Occipital lobe (tissue), 3 donors: ENCODE measurements at places on chromosomes 4 and X. TPM values are rescaled to one million over a fixed set of nuclear protein-coding genes. Genes with fewer than 3 reads are reported as not detected.

- no peak for DNase-seq
Measured at GRCh38 chr4:57710053-57710452, 599.9 kb upstream of the IGFBP7 start.

GRCh38 chrX:19532709-19533108 is 17.4 kb upstream of the MAP3K15 start:
- no peak for DNase-seq

DNA sequence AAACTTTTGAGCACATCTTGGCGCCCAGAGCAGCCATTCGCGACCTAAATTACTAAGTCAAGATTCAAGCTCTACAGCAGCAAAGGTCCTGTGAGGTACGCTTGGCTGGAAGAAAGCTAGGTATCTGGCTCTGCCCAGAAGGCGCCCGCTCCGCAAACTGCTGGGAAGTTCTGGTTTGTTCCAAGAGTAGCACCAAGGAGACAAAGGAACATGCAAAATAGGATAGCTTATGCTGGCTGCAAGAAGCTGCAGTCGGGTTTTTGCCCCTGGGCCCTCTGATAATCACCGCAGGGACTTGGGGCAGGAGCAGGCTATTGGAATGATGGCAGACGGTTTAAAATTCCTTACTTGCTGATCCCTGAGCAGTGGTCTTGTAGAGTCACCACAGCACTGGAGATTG is 3.0 kb upstream of the TBX22 start:
- DNase-seq, result no peak

- DNase-seq, result no peak
Measured at GRCh38 chr4:75251547-75251946, 262.7 kb downstream of the RCHY1 start.

GRCh38 chr4:82402196-82402775 is 28.0 kb downstream of the HNRNPDL start:
- no peak for DNase-seq

GRCh38 chr4:85747882-85748491 is 273.0 kb downstream of the ARHGAP24 start:
- no peak for DNase-seq

GRCh38 chr4:7129871-7130620 is 62.2 kb upstream of the GRPEL1 start:
- no peak for DNase-seq

DNA sequence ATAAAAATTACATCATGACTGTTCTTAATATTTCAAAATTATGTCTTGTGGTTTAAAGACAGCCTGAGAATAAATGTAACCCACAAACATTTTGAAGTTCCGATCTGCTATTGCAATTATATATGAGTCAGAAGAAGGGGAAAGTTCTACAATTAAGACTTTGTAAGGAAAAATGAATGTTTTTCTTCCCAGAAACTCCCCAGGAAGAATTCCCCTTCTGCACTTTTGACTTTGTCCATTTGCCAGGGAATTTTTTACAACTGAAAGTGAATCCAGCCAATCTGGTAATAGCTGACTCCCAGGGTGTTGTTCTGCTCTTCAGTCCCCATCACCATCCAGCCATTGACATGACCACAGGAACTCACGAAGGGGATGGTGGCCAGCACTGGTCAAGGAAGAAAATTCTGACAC is 61.6 kb upstream of the NOCT start:
- no peak for DNase-seq

DNA sequence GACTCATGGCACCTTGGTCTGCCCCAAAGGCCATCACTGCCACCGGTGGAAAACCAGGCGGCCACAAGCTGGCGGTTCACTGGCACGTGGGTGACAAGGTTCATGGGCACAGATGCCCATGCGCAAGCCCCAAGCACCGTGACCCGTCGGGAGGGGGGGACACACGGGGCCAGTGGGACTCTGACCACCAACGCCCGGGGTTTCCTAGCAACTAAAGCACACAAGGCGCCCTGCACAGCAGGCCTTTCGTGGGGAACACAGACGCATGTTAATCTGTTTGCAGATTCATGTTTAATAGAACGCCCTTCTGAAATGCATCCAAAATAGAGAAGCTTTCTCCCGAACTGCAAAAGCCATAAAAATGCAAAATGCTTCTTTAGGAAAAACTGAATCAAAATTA is 43.9 kb downstream of the FAM53A start:
- DNase-seq, result no peak

DNA sequence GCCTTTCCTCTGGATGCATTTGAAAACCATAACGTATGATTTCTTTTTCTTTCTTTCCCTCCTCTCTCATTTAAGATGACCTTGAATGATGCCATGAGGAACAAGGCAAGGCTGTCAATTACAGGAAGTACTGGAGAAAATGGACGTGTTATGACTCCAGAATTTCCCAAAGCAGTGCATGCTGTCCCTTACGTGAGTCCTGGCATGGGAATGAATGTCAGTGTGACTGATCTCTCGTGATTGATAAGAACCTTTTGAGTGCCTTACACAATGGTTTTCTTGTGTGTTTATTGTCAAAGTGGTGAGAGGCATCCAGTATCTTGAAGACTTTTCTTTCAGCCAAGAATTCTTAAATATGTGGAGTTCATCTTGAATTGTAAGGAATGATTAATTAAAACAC is 142.8 kb downstream of the GRIA2 start:
- no peak for DNase-seq

DNA sequence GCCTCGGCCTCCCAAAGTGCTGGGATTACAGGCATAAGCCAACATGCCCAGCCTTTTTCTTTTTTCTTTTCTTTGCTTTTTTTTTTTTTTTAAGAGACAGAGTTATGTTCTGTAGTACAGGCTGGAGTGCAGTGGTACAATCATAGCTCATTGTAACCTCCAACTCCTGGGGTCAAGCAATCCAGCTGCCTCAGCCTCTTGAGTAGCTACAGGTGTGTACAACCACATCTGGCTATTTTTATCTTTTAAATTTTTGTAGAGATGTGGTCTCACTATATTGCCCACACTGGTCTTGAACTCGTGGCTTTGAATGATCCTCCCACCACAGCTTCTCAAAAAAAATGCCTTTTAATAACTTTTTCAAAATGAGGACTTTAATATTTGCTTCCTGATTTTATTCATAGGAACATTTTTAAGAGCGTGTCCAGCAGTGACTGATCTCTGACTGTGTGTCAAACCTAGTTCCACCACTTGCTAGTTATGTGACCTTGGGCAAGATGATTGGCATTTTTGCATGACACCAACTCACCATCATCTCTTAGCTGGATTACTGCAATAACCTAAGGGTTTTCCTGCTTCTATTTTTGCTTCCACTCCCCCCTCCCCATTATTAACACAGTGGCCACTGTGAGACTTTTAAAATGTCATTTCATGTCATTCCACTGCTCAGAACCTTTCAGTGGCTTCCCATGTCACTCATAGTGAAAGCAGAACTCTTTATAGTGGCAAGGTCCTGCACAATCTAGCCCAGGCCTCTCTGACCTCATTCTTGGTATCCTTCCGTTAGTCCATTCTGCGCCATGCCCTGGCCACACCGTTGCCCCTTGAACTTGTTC is 4.5 kb upstream of the TNIP3 start:
- DNase-seq, result no peak

Gene IQSEC2
- total RNA-seq, result 8.6 TPM

Gene TRIM60
- total RNA-seq, result not detected

Gene AVPR2
- not detected for total RNA-seq

Gene USP17L25
- total RNA-seq, result not detected

Gene ENPP6
- 0.94 TPM for total RNA-seq

Gene KLHL13
- total RNA-seq, result 51.2 TPM
